ENCODE measurements at places on chromosomes 2 and 18. TPM values are rescaled to one million over a fixed set of nuclear protein-coding genes. Genes with fewer than 3 reads are reported as not detected.

The IL1F10 gene
- polyA plus RNA-seq, result not detected

The HJURP gene
- polyA plus RNA-seq, result 28.9 TPM

The FAM237A gene
- polyA plus RNA-seq, result not detected

The DLGAP1 gene
- 1.8 TPM for polyA plus RNA-seq

The PAX8 gene
- 2.0 TPM for polyA plus RNA-seq

The IL1R2 gene
- polyA plus RNA-seq, result 0.74 TPM

The ANKRD30BL gene
- 0.52 TPM for polyA plus RNA-seq

The GALR1 gene
- 0.06 TPM for polyA plus RNA-seq

The EIPR1 gene
- polyA plus RNA-seq, result 21.1 TPM

The PRSS56 gene
- polyA plus RNA-seq, result not detected

The C1D gene
- 34.9 TPM for polyA plus RNA-seq

The NEDD4L gene
- polyA plus RNA-seq, result 98.9 TPM

The GAREM2 gene
- 6.5 TPM for polyA plus RNA-seq

The CSRNP3 gene
- polyA plus RNA-seq, result 8.5 TPM

The SCYGR4 gene
- polyA plus RNA-seq, result 0.12 TPM

The TNFRSF11A gene
- 2.8 TPM for polyA plus RNA-seq

The POTEI gene
- polyA plus RNA-seq, result 0.90 TPM

The CTAGE1 gene
- polyA plus RNA-seq, result not detected

The NIF3L1 gene
- polyA plus RNA-seq, result 30.8 TPM

The GCG gene
- not detected for polyA plus RNA-seq

The ATP9B gene
- polyA plus RNA-seq, result 36.4 TPM

The FABP1 gene
- polyA plus RNA-seq, result 3.2 TPM

The TNFAIP6 gene
- 4.4 TPM for polyA plus RNA-seq

The CYP26B1 gene
- polyA plus RNA-seq, result 3.5 TPM

The LBX2 gene
- polyA plus RNA-seq, result 0.25 TPM

The CYP27A1 gene
- polyA plus RNA-seq, result 32.0 TPM

The IL1B gene
- 1.2 TPM for polyA plus RNA-seq

The MAP2 gene
- 9.4 TPM for polyA plus RNA-seq

The SERPINB10 gene
- polyA plus RNA-seq, result 0.31 TPM

The TMEM37 gene
- polyA plus RNA-seq, result 29.4 TPM

The DUSP2 gene
- 2.6 TPM for polyA plus RNA-seq

The ABCG8 gene
- polyA plus RNA-seq, result 0.70 TPM

The TSPYL6 gene
- polyA plus RNA-seq, result not detected

The GATA6 gene
- 57.6 TPM for polyA plus RNA-seq

The DSG4 gene
- polyA plus RNA-seq, result not detected

All from right lung (tissue), 10 donors.